ENCODE measurements at places on chromosomes 7 and 10.

- DNase-seq: no peak
These were observed 151.1 kb upstream of the PPP2R2D start for GRCh38 chr10:131749767-131750142.

GRCh38 chr10:110388687-110389052, 84.0 kb upstream of the SMNDC1 start:
- DNase-seq: no peak

DNA sequence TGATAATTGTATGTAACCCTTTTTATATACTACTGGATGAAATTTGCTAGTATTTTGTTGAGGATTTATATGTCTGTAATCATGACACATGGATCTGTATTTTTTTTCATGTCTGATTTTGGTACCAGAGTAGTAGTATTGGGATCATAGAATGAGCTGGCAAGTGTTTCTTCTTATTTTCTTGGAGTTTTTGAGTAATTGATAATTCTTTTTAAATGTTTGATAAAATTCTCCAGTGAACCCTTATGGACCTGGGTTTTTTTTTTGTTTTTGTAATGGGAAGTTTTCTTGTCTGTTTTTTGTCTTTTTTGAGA, 28.4 kb downstream of the ZNF33A start:
- no peak for DNase-seq

- no peak for DNase-seq
These were observed 25.7 kb downstream of the MACROH2A2 start for GRCh38 chr10:70078329-70078728.

- no peak for DNase-seq
These were observed 280.6 kb downstream of the GFRA1 start for GRCh38 chr10:115992236-115992986.

DNA sequence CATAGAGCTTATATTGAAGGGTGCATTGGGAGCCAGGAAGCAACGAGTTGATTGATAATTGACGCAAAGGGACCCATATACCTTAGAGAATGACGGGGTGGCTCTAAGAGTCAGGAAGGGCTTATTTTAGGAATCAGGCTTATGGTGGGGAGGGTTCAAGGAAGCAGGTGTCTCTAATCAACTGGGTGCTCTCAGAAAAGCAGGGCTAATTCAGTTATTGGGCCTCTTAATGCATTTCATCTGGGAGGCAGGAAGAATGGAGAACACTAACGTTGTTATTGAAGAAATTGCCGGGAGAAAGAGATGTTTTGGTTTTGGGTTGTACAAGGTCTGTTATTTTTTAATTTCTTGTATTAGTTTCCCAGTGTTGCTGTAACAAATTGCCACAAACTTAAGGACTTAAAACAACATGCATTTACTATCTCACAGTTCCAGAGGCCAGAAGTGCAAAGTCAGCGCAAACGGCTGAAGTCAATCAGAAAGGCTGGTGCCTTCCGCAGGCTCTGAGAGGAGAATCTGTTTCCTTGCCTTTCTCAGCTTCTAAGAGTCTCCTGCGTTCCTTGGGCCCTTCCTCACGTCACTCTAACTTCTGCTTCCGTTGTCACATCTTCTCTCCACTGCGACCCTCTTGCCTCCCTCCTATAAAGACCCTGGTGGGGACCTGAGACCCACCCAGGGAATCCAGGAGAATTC, 328.4 kb upstream of the C7orf33 start:
- DNase-seq: no peak

DNA sequence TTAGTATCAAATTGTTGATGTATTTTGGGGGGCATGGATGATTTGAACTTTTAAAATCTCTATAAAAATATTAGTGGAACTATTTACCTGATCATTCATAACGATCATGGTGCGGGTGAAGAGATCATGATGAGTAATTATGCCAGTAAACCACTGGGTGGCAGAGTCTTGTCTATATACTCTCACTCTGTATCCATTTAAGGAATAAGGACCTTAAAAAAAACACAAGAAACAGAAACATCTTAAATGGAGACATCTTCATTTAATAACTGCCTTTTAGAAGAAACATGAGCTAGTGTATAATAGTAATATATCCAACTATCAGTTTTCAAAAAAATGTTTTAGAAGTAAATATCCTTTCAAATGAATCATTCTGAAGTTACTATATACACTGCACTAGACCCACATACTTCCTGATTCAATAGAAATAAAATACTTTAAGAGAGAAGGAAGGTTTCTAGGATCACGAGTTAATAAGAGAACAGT, 84.0 kb downstream of the NRBF2 start:
- DNase-seq: no peak

DNA sequence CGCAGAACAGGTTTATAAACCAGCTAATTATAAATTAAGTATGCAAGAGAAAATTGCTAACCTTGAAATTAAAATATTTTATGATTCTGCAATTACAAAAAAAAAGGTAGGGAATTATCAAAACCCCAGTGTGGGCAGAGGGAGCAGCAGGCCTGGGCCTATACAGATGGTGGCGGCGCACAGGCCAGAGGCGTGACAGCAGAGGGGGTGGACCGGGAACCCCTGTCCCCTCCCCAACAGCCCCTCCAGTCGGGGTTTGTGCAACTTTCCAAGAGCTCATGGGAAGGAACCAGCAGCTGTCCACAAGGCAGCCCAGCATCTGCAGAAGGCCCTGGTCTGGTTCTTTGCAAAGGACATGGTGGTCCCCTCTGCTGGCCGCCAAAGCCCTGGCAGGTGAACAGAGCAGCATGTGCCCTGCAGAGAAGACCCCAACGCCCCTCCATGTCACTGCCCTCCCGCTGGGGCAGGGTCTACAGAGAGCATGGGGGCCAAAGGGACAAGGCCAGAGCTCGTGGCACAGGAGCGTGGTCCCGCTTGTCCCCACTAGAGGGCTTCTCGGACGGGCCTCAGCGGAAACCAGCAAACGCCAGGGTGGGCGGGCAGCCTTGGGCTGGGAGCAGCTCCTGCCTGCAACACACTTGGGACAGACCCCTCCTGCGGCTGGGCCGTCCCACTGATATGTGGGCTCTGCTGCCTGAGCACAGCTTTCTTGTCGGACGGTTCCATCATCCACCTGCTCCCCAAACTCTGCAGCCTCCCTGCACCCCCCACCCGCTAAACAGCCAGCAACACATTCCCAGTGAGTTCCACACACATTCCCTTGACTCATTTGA, 75.1 kb downstream of the EBF3 start:
- peak; percentile 15 for DNase-seq

DNA sequence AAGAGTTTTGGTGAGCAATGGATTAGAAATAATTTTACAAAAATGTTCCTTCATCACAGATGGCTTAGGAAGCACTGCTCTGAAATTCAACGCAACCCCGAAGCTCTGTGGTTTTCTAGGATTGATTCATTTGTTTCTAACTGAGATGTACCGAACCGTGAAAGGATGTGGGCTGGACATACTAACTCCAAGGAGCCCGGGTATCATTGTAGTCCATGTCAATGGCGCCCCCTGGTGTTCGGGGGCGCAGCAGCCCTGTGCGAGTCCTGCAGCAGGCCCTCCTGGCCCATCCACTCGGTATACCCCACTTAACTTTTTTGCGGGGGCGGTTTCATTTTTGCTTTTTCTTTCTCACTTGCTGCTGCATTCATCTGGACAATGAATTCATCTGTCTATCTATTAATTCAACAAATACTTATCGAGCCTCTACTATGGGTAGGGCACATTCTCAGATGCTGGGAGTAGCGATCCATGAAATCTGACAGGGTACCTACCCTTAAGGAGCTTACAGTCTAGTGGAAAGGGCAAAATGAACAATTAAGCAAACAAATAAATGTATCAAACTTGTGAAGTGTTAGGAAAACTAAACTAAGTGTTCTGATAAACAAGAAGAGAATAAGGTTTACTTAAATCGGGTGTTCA, 25.2 kb upstream of the ITPRID1 start:
- DNase-seq: peak; percentile 6

- no peak for DNase-seq
These were observed 103.4 kb downstream of the ITIH5 start for GRCh38 chr10:7563368-7563767.

GRCh38 chr7:26182283-26182682, 18.3 kb downstream of the HNRNPA2B1 start:
- no peak for DNase-seq

- no peak for DNase-seq
These were observed 339.0 kb upstream of the ZMIZ1 start for GRCh38 chr10:78729800-78730199.

- DNase-seq: no peak
These were observed 166.6 kb downstream of the KIF20B start for GRCh38 chr10:89867964-89868363.

GRCh38 chr7:108605559-108606201, 36.0 kb downstream of the DNAJB9 start:
- no peak for DNase-seq

DNA sequence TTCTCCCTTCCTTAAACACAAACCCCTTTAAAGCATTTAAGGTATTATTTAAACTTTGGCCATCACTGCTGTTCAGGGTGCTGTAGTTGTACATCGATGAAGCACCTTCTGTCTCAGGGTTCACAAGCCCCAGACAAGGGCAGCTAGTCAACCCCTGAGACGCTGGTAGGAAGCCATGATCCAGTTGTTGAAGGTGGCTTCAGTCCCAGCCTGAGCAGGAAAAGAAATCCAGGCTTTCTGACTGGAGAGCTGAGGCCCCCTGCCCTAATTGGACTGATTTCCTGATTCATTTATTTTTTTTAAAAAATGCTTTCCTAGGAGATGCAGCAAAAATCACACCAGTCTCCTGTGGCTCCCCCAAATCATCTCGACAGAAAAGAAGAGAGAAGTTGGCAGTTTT, 15.8 kb downstream of the CPA1 start:
- no peak for DNase-seq

DNA sequence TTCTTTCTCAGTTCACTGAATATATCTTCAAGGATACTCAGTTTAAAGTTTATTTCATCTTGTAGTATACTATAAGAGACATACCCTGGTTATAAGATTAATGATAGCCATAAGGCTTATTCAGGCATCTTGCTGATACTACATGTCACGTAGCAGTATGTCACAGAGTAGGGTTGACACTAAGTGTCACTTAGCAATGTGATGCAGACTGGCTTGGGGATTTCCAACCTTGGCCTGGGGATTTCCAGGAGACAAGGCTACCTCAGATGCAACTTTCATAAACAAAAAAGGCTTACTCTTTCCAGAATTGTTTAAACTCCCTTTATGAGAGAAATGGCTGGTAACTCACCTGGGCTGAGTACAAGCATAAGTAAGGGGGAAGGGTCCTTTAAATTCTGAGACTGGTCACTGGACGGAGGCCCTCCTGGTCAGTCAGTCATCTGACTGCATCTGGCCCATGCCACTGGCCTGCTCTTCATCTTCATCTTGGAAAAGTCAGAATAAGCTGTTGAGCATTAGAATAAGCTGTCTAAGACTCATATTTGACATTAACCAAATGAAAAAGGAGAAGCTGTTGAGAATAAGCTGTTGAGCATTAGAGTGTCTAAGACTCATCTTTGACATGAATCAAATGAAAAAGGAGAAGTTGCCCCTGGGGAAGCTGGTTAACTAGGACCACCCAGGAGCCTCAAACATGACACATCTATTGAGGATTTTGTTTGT, 9.5 kb downstream of the SLC13A1 start:
- DNase-seq: peak; percentile 5

GRCh38 chr7:158966780-158967390, 110.5 kb downstream of the DYNC2I1 start:
- no peak for DNase-seq

- no peak for DNase-seq
These were observed 13.2 kb downstream of the CCDC7 start for GRCh38 chr10:32459051-32459698.

DNA sequence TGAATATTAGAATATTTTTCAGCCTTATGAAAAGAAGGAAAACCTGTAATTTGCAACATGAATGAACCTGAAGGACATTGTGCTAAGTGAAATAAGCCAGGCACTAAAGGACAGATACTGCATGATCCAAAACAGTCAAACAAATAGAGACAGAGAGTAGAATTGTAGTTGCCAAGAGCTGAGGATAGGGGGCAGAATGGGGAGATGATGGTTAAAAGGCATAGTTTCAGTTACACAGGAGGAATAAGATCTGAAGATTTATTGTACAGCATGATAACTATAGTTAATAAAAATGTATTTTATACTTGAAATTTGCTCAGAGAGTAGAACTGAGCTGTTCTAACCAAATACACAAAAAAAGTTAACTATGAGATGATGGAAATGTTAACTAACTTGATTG, 149.0 kb upstream of the TMEM106B start:
- no peak for DNase-seq

GRCh38 chr10:58570307-58570723, 57.6 kb downstream of the BICC1 start:
- no peak for DNase-seq

- no peak for DNase-seq
These were observed 906 bp upstream of the MMD2 start for GRCh38 chr7:4959893-4960292.

DNA sequence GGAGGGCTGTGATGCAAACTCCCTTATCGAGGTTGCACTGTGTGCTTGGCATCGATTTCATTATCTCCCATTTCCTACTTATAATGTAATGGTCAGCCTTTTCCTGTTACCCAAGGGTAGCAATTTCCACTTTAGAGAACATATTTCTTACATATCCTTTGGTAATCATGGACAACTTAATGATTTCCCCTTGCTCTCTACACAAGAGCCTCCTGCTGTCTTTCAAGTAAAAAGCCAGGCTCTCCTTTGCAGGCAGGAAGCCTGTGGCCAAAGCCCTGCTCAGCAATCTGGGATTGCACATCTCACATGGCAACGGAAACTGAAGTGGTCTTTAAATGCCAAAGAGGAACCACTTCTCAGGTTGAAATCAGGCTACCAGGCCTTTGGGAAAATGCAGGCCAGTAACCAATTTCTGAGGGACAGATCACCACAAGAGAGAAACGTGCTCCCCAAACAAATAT, 86.7 kb upstream of the IKZF1 start:
- no peak for DNase-seq

DNA sequence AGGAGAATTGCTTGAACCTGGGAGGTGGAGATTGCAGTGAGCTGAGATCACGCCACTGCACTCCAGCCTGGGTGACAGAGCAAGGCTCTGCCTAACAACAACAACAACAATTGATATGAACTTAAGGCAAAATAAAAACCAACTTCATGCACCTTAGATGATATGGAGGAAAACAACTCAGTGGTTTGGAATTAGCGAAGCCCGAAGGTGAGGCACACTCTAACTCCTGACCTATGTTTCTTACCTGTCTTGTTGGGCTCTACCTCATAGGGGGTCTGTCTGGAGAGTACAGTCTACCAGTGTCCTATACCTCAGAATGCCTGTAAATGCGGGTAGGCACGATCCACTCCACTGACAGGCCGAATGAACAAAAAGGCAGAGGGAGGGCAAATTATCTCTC, 24.3 kb upstream of the COBL start:
- DNase-seq: no peak

DNA sequence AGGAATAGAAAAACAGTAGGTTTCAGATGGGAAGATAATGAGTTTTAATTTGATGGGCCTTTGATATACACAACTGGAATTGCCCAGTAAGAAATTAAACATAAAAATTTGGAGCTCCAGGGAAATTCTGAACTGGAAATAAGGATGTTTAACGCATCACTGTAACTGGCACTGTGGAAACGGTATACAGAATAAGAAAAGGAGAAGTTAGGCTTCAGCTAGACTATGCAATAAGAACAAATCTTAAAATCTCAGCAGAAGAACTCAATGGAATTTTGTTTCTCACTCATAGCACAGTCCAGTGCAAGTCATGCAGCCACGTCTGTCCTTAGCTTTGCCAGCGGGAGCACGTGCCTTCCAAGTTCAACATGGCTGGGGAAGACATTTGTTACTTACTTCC, 52.9 kb upstream of the FGL2 start:
- no peak for DNase-seq

GRCh38 chr10:113128450-113129070, 178.5 kb downstream of the TCF7L2 start:
- DNase-seq: no peak
